WTC11 (cell line): ENCODE measurements at places on chromosomes 6 and 20. TPM values are rescaled to one million over a fixed set of nuclear protein-coding genes. Genes with fewer than 3 reads are reported as not detected.
A peak's percentile ranks its signal among the peaks of the same experiment; 100 is the strongest.

WFDC12 gene
- total RNA-seq, result not detected in 3 replicates

PRL gene
- total RNA-seq, result not detected in 3 replicates

PACRG gene
- total RNA-seq, result 0.44 TPM in 2 of 3 replicates, not detected in the other

TMEM181 gene
- 18.8 to 22.1 TPM (median 21.2 TPM) in 3 replicates for total RNA-seq

KCNK17 gene
- 2.1 to 2.9 TPM (median 2.7 TPM) in 3 replicates for total RNA-seq

- H3K4me3 ChIP-seq, result no peak overlapping the region
- no peaks in the 10 kb centered on the region for H3K4me1 ChIP-seq
- peaks cover 3% of the 10 kb centered on the region for H3K36me3 ChIP-seq
- no peak overlapping the region for H3K27ac ChIP-seq
- no peak for DNase-seq
These were observed 2.4 kb downstream of the HM13 start for GRCh38 chr20:31516651-31517050.

DNA sequence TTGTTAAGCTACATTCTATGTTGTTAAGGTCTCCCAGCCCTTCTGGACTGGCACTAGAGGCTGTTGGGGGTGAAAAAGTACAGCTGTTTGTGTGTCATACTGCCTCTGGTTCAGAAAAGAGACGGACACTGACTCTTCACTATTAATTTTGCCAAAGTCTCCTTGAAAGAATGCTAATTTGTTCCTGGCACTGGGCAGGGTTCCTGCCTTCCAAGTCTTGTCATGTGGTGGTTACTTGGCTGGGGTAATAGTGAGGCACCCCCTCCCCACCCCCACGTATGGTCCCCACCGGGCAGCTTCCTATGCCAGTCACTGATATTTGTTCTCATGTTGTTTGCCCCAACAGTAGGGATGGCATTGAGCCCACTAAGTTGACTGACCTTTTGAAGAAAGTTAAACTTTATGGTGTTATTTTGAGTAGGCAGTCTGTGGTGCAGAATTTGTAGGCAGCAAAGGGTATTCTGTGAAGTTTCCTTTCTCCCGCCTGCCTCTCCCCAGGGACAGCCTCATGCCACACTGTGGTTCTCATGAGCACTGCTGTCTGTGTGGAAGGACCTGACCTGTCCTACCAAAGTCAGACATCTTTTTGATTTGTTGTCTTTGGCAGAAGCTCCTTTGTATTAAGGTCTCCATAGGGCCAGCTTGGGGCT lies 8.7 kb downstream of the CDS2 start:
- no peaks in the 10 kb centered on the region for H3K36me3 ChIP-seq
- no peak overlapping the region for H3K4me3 ChIP-seq
- peaks cover 5% of the 10 kb centered on the region for H3K4me1 ChIP-seq
- no peak for DNase-seq

DNA sequence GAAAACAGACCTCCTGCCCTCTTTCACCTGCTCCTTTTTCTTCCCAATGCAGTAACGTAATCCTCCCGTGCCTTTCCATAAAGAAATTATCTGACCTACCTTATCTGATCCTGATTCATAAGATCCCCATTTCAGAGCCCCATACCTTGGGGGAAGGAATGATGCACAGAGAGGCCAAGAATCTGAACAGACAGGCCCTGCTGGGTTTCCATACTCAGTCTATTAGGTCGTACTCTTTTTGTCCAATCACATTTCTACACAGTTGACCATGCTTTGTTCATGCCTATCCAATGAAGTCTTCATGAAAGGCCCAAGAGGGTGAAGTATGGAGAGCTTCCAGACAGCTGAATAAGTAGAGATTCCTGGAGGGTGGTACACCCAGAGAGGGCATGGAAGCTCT lies 25.3 kb downstream of the SRPK1 start:
- H3K36me3 ChIP-seq, result peaks cover 19% of the 10 kb centered on the region
- H3K4me3 ChIP-seq, result no peak overlapping the region
- no peak for DNase-seq
- peak overlapping the region; percentile 20 for H3K27ac ChIP-seq
- H3K4me1 ChIP-seq, result peaks cover 26% of the 10 kb centered on the region

- peak; percentile 39 for DNase-seq
- no peaks in the 10 kb centered on the region for H3K36me3 ChIP-seq
- H3K27me3 ChIP-seq, result peaks cover 52% of the 10 kb centered on the region
- H3K4me1 ChIP-seq, result peaks cover 82% of the 10 kb centered on the region
- peak overlapping the region; percentile 50 for H3K27ac ChIP-seq
These were observed 374.4 kb downstream of the UTRN start for GRCh38 chr6:144659202-144660182.

DNA sequence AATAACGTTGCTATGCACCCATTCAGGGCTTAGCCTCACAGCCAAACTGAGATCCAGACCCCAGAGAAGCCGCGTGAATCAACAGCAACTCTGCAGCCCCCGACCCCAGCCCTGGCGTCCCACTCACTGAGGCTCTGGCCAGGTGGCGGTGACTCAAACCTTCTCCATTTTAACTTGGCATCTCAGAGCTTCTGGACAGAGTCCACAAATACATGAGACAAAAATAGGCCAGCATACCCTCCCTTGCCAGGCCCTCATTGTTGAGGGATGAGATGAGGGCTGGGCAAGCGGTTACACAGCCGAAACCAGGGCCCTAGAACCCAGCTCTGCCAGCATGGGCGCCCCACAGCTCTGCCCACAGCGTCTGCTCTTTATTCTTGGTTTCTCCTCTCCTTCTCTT lies 118.4 kb downstream of the MYLK4 start:
- H3K4me1 ChIP-seq, result peaks cover 32% of the 10 kb centered on the region
- no peak overlapping the region for H3K27ac ChIP-seq
- H3K4me3 ChIP-seq, result no peak overlapping the region
- H3K36me3 ChIP-seq, result no peaks in the 10 kb centered on the region; the same call in 1 of the 2 replicates
- peaks cover 27% of the 10 kb centered on the region for H3K27me3 ChIP-seq

DNA sequence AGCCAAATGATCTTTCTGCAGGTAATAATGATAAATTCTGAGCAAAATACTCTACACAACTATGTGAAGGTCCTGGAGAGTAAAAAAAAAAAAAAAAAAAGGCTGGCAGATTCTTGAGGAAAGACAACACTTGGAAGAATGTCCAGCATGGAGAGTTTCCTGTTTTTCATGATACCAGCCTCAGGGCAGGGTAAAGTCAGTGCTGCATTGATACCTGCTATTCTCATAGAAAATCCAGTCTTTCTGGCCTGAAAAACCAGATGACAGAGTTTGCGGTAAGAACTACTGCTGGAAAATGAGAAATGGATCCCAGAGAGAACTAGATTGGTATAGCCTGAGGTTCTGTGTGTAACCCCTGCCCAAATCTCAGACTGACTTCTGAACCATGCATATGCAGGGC lies 89.1 kb downstream of the AFG1L start:
- H3K36me3 ChIP-seq, result peaks cover 14% of the 10 kb centered on the region
- H3K27ac ChIP-seq, result no peak overlapping the region
- H3K4me1 ChIP-seq, result peaks cover under 1% of the 10 kb centered on the region; the same call in 1 of the 2 replicates
- H3K4me3 ChIP-seq, result no peak overlapping the region
- H3K27me3 ChIP-seq, result no peaks in the 10 kb centered on the region; the same call in 1 of the 2 replicates
- DNase-seq, result no peak
